ENCODE measurements at places on chromosomes 5 and 9.

GRCh38 chr5:25285136-25285535, 640.4 kb upstream of the CDH10 start:
- no peak for DNase-seq

- DNase-seq = no peak
Measured at GRCh38 chr5:88238732-88239131, 29.9 kb downstream of the TMEM161B start.

DNA sequence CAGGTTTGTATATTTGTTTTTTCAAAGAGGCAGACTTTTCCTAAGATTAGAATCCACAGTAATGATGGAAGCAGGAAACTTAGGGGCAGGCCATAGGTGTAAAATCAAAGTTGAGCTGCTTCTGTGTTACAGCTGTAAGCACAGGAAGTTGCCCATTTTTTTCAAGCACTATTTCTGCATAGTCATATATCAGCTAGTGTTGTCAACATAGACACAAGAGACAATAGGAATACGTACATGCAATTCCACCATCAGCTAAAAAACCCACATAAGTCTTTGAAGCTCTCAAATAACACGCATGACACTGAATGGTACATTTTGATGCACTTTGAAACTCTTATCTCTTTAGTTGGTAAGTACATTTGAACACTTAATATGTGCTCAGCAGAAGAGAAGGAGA, 20.2 kb upstream of the SMIM15 start:
- no peak for DNase-seq

DNA sequence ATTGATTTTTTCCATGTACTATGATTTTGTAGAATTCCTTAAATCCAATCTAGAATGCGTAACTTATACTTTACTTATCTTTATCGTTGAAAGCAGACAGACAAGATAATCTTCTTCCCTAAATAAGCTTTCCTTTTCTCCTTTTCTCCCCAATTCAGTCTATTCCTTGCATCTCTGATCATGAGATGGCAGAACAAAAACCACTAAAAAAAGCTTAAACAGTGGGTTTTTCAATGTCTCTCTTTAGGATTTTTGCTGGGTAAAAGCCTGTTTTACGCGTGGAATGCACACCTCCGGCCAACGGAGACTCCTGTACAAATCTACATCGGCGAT, 755 bp downstream of the CDKN2B start:
- DNase-seq = no peak

Measured in ecto neural progenitor cell (in vitro differentiated cells).